ENCODE measurements at places on chromosomes 2 and 18.

DNA sequence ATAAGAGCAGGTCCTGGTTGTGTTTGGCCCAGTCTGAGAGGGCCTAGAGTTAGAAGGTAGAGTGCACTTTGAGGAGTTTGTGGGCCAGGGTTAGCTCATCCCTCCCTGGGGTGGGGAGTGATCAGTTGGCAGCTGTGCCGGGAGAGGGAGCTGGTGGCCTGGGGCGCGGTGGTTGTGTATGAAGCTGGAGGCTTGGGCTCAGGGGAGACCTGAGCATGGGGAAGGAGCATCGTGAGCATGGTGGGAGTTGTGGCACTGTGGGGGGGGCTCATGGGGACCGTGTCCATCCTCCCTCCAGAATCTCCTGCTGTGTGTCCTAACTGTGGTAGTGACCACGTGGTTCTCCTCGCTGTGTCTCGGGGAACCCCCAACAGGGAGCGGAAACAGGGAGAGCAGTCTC is 13.6 kb downstream of the STK11IP start:
- no peak for DNase-seq

DNA sequence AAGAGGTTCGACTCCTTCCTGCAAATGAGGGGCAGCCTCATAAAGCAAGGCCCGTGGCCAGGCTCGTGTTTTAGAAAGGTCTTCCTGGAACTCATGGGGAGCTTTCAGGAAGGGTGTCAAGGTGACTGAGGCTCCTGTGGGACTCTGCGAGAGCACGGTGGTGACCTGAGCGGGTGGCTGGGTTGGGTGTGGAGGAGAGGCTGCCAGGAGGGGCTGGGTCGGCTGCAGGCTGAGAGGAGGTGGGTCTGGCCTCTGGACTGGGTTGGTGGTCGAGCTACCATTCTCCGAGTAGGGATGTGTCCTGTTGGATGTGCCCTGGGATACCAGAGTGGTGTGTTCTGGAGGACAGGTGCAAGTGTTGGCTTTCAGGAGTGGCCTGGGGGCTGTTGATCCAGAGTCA is 86.4 kb downstream of the DGKD start:
- DNase-seq = no peak

- no peak for DNase-seq
Observed at GRCh38 chr2:39693245-39693644, 27.5 kb downstream of the TMEM178A start.

DNA sequence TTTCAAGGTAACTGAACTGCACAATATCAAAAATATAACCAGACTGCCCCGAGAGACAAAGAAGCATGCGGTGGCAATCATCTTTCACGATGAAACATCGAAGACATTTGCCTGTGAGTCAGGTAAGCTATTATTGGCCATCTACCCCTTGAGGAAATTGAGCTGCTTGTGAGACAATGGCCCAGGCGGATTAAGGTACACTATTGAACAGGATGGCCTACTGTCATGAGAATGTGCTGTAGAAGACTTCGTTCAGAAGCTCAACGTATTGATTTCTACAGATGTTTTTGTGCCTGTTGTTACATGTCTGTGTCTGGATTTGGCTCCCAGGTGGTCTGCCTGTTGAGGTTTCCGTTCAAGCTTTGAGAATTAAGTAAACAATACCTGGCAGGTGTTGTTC is 198.7 kb downstream of the DOK6 start:
- DNase-seq = no peak

GRCh38 chr2:100242891-100243619 is 79.2 kb downstream of the LONRF2 start:
- peak; percentile 14 for DNase-seq

DNA sequence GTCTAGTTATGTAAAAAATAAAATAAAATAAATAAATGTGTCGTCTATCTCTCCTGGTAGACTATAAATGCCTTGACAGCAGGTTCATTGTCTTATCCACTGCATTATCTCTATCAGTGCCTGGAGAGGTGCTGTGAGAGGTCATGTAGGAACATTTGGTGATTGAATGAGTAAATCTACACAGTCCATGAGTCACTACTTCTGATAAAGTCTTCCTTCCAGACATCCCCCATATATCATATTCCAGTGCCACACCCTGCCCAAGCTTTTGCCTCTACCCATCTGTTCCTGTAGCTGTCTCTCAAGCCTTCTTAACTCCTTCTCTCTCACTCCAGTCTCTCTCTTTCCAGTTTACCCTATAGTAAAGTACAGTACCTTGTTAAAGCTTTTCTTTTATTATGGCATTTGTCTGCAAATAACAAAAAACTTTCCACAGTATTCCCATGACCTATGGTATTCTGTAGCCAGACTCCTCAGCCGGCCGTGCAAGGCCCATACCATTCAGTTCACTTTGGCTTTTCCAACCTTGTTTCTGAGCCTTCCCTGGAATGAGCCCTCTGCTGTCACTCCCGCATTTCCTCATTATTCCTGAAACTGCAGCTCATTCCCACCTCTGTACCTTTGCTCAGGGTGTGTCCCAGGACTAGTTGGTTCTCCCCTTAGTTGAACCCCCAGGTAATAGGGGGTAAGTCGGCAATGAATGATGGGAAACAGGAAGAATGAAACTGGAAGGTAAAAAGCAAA is 37.5 kb downstream of the ANXA4 start:
- DNase-seq = no peak

- DNase-seq = no peak
Observed at GRCh38 chr2:238600506-238601432, 174.0 kb downstream of the ASB1 start.

- no peak for DNase-seq
Observed at GRCh38 chr2:119650846-119651370, 28.1 kb upstream of the TMEM177 start.

DNA sequence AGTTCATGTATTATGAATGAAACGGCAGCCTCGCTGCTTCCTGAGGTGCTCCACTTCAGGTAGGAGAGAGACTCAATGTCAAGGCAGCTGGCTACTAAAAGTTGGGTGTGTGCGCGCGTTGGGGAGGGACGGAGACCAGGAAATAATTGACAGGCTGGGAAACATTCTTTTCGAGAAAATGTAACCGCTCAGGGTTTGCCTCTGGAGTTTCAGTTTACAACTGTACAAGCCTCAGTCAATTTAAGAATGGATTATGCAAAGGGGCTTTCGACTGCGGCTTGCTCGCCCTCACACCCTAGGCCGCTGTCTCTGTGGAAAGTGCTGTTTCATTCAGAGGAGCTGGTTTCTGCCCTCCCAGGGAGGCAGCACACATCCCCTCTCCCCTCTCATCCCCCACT is 4.4 kb upstream of the SPRED2 start:
- no peak for DNase-seq

DNA sequence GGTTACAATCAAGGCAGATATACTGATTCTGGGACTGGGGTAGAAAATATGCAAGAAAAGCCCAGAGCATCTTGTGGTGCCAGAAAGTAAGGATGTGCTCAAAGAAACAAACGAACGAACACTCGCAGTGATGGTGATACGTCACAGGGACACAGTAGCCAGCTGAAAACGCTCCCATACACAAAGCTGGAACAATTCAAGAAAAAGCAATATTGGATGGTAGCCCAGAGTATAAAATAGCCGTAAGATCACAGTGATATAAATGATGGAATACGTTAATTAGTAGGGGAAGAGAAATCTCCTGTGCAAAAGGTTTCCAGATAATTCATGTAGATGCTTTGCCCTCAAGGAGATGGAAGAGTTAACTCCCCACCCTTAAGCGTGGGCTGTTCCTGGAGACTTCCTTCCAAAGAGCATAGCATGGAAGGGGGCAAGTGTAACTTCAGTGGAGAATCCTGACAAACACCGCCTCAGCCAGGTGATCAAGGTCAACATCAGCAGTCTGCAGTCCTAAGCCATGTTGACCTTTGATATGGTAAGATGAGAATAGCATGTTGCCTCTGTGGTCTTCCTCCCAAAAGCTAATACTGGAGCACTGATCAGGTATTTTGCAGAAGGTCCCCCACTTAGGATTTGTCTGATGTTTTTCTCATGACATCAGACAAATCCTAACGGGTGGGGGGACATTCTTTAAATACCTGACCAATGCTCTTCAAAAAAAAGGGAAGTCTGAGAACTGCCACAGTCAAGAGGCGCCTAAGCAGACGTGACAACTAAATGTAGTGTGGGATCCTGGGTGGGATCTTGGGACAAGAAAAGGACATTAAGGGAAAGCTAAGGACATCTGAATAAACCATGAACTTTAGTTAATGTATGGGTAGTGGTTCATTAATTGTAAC is 99.0 kb downstream of the NCK2 start:
- no peak for DNase-seq

DNA sequence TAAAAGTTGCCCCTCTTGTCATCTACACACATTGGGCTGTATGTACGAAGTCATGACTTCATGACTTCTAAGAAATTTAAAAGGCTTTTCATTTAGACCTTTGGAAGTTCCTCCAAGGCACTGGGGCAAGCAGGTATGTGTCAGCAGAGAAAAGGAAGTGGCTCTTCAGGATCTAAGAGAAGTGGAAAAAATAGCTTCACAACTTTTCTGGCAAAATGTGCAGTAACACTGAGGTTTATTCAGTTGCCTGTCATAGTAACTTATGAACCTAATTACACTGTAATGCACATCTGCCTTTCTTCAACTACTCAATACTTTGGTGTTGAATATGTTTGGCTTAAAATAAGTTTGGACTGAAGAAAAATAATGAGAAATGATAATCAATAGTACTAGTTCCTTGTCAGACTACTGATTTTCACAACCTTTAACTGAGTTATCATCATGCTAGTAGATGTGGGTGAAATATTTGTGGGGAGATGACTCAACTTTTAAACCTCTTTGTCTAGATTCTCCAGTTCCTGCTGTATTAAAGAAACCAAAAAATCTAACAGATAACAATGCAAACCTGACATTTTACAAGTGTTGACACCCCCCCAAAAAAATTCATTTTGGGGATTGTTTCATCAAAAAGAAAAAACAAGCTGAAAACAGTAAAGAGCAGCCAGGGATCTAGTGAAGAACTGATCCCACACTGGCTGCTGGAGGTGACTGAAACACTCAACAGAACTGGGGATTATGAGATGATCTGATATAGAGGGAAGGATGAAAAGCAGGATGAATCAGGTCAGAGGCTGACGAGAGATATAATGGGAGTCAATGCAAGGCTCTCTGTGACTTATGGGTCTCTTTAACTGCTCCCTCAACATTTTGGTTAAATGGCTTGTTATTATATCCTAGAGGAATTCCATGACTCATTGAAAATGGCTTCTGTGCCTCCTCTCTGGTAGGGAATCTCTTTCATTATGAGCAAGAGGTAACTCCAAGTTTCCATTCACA is 84.6 kb downstream of the COLEC12 start:
- DNase-seq = no peak

GRCh38 chr2:15127301-15127700 is 433.8 kb downstream of the NBAS start:
- no peak for DNase-seq

GRCh38 chr18:39746201-39746600 is 2180.6 kb upstream of the CELF4 start:
- no peak for DNase-seq

DNA sequence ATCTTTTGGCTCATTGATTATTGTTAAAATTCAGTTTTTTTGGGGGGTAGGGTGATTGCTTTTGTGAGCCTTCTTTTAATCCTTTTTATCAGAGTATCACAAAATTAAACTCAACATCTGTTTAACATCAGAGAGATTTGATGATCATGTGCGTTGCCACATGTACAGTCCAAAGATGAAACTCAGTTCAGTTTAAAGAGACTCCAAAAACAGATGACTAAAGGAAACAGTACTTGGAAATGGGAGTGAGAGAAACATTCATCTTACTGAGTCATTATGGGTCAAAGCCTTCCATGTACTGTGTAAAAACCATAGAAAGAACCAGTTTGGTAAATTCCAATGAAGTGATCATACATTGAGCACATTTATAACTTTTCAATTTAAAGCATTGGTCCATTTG is 53.0 kb downstream of the LYPD6 start:
- DNase-seq = no peak

DNA sequence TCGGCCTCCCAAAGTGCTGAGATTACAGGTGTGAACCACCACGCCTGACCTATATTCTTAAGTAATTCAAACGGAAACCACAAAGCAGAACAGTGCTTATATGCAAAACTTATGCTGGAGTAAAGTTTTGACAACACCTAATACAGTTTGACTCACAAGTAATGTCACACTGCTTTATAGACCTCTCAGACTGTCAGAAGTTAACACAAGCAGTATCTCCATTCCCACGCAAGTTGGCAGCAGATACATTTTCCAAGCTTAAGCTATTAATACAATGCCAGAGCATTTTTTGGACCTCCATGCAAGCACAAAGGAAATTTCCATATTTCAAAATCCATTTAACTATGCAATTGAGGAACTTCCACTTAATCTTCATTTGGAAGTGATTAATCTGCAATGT is 21.0 kb upstream of the SANBR start:
- DNase-seq = no peak

- no peak for DNase-seq
Observed at GRCh38 chr2:121008975-121009374, 273.3 kb downstream of the GLI2 start.

DNA sequence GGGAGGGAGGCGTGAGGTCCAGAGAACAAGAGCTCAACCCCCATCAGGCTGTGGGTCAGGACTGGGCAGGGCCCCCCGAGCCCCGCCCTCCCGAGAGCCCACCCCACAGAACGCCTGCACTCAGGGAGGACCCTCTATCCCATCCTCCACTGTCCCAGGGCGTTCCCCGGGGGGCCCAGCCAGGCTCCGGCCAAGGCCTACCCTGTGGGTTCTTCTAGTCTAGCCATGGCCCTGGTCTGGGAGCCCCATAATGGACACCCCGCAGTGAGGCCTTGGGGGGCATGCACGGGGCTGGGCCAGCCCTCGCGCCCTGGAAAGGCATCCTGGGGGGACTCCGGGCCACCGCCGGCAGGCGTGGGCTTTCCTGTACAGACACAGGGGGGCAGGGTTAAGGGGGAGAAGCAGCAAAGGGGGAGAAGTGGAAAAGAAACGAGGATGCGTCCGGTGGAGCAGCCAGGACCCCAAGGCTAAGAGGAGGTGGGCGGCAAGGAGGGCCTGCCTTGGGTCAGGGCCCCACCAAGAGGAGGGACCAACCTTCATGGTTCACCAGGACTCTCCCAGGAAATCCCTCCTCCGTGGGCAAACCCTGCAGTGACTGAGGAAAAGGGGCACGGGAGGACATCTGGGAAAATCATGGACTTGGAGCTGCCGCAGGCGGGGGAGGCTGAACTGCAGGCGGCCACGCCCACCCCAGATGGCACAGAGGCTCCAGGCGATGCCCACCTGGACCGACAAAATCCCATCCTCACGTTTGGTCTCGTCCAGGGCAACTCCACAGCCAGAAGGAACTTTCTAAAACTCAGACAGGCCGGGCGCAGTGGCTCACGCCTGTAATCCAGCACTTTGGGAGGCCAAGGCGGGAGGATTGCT is 2.7 kb upstream of the CROCC2 start:
- no peak for DNase-seq

- DNase-seq = no peak
Observed at GRCh38 chr2:80971-81736, 34.8 kb upstream of the FAM110C start.

- no peak for DNase-seq
Observed at GRCh38 chr2:31191931-31192330, 25.4 kb downstream of the CAPN14 start.

DNA sequence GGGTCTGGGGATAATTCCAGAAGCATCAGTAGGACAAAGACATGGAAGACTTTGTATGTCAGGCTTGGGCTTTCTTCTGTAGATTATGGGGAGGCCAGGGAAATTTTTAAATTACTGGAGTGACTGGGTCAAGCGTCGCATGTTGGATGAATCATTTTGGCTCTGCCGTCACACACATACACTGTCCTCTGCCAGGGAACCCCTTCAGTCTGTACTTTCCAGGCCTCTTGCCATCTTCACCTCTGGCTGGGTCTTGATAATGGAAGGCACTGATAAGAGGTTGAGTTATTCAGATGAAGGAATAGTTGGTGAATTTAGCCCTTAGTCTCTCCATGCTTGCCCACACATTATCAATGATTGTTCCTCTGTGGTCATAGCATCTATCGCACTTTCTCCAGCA is 895.1 kb upstream of the CELF4 start:
- DNase-seq = no peak
